ENCODE measurements at places on chromosomes 16 and 17.

DNA sequence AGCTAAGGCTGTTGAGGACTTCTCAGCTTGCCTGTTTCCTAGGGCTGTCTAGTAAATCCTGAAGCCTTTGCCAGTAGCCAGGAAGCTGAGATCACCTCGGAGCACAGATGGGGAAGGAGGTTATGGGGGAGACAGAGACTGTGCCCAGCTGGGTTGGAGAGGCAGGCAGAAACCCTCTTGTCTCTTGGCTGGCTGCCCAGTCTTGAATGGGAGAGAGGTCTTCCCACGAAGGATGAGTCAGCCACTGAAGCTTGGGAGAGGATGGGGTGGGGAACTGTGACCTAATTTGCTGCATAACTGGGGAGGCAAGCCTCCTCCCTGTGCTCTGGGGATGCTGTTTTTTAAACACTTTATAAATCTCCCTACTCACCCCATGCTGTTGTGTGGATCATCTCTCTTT lies 69.8 kb downstream of the SHISA9 start:
- DNase-seq: peak; percentile 53

GRCh38 chr17:81040791-81041337 lies 5.9 kb downstream of the BAIAP2 start:
- no peak for DNase-seq

GRCh38 chr17:73968680-73969079 lies 234.8 kb upstream of the RPL38 start:
- DNase-seq: no peak

- DNase-seq: no peak
Measured at GRCh38 chr16:73172241-73172972, 124.5 kb upstream of the ZFHX3 start.

DNA sequence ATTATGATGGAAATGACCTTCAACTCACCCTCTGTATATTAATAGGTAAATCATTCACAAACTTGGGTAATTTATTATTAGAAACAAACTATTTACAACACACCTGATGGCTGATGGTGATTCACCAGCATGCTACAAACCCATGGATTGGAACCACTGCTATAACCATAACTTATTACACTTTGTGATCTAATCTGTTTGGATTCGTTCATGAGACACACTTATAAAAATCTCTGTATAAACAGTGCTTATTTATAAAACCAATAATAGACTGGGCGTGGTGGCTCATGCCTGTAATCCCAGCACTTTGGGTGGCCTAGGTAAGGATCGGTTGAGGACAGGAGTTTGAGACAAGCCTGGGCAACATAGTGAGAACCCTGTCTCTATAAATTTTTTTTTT lies 16.0 kb downstream of the SMIM36 start:
- no peak for DNase-seq

GRCh38 chr17:16283705-16284104 lies 66.7 kb downstream of the PIGL start:
- no peak for DNase-seq

- DNase-seq: no peak
Measured at GRCh38 chr16:47667956-47668355, 206.8 kb downstream of the PHKB start.

DNA sequence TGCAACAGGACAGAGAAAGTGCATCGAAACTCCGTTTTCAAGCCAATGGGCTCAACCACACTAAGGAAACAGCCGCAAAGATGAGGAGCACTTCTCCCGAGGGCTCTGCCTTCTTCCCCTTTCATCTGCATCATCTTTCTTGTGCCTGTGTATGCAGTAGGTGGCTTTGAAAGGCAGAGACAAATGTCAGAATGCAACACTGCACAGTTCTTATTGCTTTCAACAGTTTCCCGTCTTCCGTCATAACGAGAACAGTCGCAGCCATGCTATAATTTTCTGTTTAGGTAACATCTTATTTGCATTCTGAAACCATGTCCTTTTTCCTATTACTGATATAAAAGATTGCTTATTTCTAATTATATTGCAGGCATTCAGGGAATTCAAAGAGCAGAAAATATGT lies 205.2 kb downstream of the SLC39A11 start:
- DNase-seq: no peak

- no peak for DNase-seq
Measured at GRCh38 chr16:2897110-2897509, 14.1 kb downstream of the FLYWCH2 start.

DNA sequence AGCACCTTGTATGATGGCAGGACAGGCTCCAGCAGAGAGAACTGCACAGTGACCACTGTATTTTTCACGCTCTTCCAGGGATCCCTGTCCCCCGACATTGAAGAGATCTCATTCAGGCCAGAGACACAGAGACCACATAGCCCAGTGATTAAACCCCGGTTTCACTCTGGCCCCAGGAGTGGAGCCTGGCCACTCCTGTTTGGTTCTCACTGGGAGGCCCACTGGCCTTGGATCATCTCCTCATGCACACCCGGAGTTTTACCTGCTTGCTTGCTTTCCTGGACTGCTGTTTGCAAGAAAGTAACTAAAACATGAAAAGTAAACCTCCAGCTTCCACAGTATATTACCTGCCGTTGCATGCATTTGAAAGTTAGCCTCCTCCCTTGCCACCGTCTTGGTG lies 13.2 kb upstream of the CLEC18C start:
- no peak for DNase-seq
